Activated CD8-positive, alpha-beta memory T cell treated with anti-CD3 and anti-CD28 coated beads for 24 hours (primary cell): ENCODE measurements at places on chromosomes 2 and 18.

DNA sequence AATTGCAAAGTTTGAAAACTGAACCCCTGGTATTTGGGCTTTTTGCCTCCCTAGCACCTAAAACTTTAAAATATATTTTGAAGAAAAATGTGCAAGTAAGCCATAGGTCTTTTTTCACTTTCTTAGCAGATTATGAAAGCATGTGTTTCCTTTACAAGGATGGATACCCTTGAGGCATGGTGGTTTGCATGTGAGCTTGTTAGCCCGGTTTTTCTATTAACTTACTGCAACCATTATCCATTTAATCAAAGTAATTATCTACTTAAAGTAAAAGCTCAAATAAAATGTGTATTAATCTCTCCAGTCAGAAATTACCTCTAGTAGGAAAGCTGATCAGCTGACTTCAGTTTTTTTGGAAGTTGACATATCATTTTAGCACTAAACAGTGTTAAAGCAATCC is 140.6 kb downstream of the EML6 start:
- no peak for DNase-seq

- no peak for DNase-seq
Observed at GRCh38 chr2:153668923-153669322, 190.4 kb upstream of the RPRM start.

GRCh38 chr2:233470011-233470687 is 96.4 kb downstream of the USP40 start:
- no peak for DNase-seq

- DNase-seq = no peak
Observed at GRCh38 chr18:63149302-63149587, 170.3 kb downstream of the BCL2 start.

DNA sequence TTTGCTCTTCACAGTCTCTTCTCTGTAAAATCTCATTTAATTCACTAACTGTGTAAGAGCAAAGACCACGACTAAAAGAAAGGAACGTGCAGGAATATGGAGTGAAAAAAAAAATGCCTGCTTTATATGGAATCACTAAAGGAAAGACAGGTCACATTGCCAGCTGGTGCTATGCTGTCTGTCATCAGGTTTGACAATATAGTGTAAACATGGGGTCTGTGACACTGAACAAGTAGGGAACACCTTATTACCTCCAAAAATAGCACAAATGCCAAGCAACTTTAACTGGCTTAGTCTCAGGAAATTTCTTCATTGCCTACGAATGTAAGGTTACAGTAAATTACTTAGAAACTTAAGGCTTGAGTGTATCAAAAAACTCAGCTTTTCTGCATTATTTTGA is 364.5 kb upstream of the LINC00305 start:
- DNase-seq = no peak

- no peak for DNase-seq
Observed at GRCh38 chr2:39492095-39492590, 55.1 kb upstream of the MAP4K3 start.

GRCh38 chr2:159760326-159760725 is 37.7 kb downstream of the CD302 start:
- DNase-seq = no peak

GRCh38 chr18:79458131-79458838 is 62.6 kb downstream of the NFATC1 start:
- no peak for DNase-seq

- DNase-seq = no peak
Observed at GRCh38 chr2:75560022-75560767, 544 bp downstream of the EVA1A start.

DNA sequence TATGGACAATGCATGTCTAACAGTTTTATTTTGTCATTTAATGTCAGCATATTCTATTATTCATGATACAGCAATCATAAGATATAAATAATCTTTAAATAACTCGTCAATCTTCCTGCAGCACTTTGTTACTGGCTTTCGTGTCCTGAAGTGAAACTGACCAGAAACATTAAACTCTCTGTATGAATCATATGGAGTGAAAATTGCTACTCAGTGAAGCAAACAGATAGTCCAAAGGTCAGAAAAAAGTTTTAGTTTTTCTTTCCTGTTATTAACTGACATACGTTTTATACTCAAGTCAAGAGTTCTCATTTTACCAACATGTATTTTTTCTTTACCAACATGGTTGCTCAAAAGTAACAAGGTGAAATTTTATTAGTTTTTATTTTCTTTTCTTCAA is 106.8 kb upstream of the GALNT5 start:
- DNase-seq = no peak

GRCh38 chr2:144217853-144218633 is 301.9 kb downstream of the ZEB2 start:
- DNase-seq = no peak

- no peak for DNase-seq
Observed at GRCh38 chr2:201987426-201987825, 46.2 kb upstream of the FZD7 start.

GRCh38 chr18:64053246-64053645 is 83.4 kb downstream of the SERPINB8 start:
- DNase-seq = no peak

DNA sequence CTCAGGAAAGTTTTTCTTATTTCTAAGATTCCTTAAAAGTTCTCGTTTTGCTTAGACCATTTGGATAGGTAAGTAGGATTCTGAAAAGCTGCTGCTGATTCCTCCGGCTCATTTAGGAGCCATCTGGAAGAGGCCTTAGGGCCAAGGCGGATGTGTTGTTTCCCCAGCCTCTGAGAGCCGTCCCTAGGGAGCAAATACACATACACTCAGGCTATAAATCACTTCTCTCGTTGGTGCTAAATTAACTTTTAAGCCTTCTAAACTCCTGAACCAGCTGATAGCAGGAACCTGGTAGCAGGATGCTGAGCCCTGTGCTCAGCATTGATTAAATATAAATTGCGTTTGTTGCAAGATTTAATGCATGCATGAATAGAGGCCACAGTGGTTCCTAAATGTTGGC is 109.8 kb downstream of the ADCYAP1 start:
- no peak for DNase-seq

- DNase-seq = peak; percentile 40
Observed at GRCh38 chr2:1594373-1595171, 149.7 kb downstream of the PXDN start.

GRCh38 chr2:224046752-224047151 is 7.7 kb upstream of the SERPINE2 start:
- DNase-seq = no peak

DNA sequence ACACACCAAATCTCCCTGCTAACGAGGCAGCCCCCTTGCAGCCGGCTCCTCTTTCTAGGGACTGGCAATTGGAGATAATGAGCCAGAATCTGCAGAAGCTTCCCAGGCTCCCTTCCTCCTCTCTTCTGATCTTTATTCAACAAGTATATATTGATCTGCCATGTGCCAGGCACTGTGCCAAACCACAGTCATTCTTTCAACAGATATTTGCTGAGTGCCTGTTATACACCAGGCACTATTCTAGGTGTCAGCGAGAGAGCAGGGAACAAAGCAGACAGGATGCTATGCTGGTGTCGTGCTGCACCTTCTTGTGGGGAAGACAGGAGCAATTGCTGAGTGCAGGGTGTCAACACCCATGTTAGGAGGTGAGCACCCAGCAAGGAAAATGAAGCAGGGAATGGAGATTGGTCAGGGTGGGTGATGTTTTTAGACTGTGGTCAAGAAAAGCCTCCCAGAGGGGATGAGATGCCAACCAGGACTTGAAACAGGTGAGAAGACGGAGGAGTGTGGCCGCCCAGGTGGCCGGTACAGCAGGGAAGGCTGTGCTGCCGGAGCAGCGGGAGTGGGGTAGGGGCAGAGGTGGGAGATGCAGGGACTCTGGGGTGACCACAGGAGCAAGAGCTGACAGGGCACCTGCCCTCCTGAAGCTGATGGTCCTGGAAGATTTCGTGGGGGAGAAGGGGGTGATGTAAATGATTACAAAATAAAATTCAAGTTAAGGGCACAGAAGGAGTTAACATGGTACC is 307.6 kb upstream of the RAB12 start:
- DNase-seq = no peak

- DNase-seq = no peak
Observed at GRCh38 chr2:190365499-190366204, 22.3 kb downstream of the INPP1 start.

- DNase-seq = no peak
Observed at GRCh38 chr2:44299635-44300034, 24.4 kb downstream of the SLC3A1 start.

- peak; percentile 69 for DNase-seq
Observed at GRCh38 chr2:175880-176820, 87.7 kb downstream of the SH3YL1 start.

DNA sequence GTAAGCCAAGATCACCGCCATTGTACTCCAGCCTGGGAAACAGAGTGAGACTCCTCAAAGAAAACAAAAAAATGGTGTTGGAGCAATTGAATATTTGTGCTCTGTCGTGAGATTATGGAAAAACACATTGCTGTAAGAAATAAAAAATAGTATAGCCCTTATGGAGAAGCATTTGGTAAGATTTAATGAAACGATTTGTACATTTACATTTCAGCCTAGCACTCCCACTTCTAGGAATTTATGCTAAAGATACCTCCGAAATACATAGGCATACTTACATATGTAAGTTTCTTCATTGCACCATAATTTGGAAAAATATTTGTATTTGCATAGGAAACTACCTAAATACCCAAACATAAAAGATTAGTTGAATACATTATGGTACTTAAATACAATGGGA is 8.7 kb upstream of the DTNB start:
- DNase-seq = no peak

GRCh38 chr2:43435746-43436145 is 160.1 kb downstream of the THADA start:
- DNase-seq = no peak

- no peak for DNase-seq
Observed at GRCh38 chr2:161230959-161231358, 70.7 kb downstream of the TANK start.

DNA sequence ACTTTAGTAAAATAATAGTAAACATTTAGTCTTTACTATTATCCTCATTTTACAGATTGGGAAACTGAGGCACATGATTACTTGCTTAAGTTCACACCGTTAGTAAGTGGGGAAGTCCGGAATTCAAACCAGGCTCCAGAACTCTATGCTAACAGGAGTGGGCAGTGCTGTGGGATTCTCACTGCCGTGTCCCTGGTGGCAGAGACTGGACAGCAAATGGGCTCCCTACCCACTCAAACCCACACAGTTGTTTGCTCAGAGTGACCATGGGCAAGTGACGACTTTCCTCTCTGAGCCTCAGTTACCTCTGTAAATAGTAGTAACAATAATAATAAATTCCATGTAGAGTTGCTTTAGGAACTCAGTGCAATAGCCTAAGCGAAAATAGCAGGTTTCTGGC is 24.0 kb downstream of the MAIP1 start:
- no peak for DNase-seq

- DNase-seq = no peak
Observed at GRCh38 chr18:27711382-27711781, 465.5 kb downstream of the CDH2 start.

GRCh38 chr2:42721898-42722297 is 42.0 kb downstream of the OXER1 start:
- no peak for DNase-seq

DNA sequence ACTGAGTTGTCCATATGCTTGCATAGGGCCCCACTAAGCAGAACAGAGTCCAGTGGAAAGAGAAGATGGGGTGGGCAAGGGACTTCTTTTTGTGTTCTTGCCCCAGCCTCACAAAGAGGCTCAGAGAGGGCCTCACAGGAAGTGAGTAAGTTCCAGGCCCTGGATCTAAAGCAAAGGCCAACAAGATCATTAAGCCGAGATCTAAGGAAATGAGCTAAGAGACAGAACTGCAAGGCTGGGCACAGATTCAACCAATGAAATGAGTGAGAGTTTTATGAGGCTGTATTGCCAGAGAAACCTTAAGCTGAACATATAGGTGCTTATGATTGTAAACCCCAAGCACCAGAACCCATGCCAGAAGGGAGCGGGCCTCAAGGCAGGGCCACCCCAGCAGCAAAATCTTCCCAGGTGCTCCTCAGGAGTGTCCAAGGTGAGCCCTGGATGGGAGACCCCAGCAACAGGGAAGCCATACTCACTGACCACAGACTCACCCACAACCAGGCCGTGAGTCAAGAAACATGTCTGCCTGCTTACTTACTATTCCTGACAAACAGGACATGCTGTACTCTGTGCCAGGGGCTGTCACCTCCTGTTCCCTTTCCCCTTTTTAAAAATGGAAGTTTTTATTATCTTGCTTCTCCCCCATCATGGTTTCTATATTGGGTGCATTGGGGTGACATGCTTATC is 40.2 kb downstream of the SLC14A1 start:
- no peak for DNase-seq

GRCh38 chr2:8121022-8121825 is 560.6 kb upstream of the ID2 start:
- DNase-seq = no peak

DNA sequence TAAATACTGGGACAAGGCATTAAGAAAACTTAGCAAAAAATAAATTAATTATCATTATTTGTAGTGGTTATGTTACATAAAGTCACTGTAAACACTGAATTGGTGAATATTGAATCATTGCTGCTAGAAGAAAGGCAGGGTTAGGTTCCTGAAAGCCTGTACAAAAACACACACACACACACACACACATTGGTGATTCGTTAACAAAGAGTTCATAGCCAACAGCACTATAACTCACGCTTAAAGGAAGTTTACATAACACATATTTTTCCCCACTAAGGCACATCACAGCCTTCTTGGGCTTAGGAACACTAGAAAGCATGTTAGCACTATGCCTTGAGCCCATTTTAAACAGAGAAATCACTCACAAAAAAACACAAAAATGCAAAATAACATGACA is 690.0 kb upstream of the PIK3C3 start:
- DNase-seq = no peak
